ENCODE measurements at places on chromosomes 4 and X.

GRCh38 chr4:8182858-8183725 is 16.0 kb upstream of the SH3TC1 start:
- DNase-seq: no peak

DNA sequence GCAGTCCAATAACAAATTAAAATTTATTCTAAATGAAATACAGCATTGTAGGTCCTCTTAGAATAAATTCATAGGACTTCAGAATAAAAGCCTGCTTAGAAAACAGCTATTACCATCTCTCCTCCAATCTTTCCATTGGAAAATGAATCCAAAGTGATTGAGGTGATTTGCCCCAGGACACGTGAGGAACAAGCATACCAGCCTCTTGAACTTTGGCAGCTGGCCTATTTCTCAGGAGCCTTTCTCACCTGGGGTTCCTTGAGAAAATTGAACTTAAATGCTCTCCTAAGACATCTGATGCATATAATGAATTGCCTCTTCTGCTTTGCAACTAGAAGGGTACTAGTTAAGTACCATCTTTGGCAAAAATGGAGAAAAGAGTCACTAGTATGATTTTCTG is 13.5 kb downstream of the ARHGAP24 start:
- DNase-seq: no peak

- DNase-seq: no peak
These were observed 4.5 kb upstream of the GRSF1 start for GRCh38 chr4:70844180-70844579.

GRCh38 chr4:157992948-157993839 is 179.6 kb downstream of the GASK1B start:
- DNase-seq: no peak

GRCh38 chr4:22500831-22501714 is 14.8 kb downstream of the ADGRA3 start:
- DNase-seq: peak; percentile 54

GRCh38 chr4:7762376-7763030 is 177.2 kb downstream of the AFAP1 start:
- DNase-seq: no peak

GRCh38 chr4:84691170-84691691 is 108.3 kb downstream of the CDS1 start:
- DNase-seq: peak; percentile 79

GRCh38 chr4:102259702-102260101 is 85.6 kb downstream of the SLC39A8 start:
- DNase-seq: no peak

- no peak for DNase-seq
These were observed 59.9 kb downstream of the DIPK2B start for GRCh38 chrX:45140812-45141211.

GRCh38 chr4:134057356-134057755 is 144.2 kb downstream of the PABPC4L start:
- DNase-seq: no peak

DNA sequence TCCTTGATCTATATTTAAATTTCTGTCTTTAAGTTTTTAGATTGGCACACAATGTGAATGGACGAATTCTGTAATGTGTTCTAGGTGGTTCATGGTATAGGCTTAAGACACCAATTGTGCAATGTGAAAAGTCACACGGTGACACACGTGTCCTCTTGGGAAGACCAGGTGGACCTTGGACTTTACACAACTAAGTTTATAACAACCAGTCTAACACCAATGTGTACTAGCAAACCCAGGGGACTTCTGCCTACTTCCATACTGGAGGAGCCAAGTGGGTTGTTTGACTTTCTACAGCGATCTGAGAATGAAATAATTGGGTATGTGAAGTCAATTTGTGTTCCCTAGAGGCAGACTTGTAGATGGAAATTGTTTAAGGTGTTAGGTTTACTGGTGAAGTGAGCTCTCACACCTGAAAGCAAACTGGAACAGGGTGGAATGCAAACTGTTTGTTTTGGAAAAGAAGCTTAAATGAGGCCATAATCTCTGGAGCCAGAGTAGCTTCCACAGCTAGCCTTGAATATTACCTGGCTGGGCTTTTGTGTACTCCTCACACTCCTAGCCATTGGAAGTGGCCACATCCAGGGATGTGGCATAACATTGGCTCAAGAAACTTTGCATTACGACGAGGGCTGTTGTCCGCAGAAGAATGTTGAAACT is 45.9 kb upstream of the WDR1 start:
- no peak for DNase-seq

GRCh38 chr4:7781366-7781765 is 158.3 kb downstream of the AFAP1 start:
- no peak for DNase-seq

- no peak for DNase-seq
These were observed 280.5 kb upstream of the GATB start for GRCh38 chr4:152041295-152041694.

DNA sequence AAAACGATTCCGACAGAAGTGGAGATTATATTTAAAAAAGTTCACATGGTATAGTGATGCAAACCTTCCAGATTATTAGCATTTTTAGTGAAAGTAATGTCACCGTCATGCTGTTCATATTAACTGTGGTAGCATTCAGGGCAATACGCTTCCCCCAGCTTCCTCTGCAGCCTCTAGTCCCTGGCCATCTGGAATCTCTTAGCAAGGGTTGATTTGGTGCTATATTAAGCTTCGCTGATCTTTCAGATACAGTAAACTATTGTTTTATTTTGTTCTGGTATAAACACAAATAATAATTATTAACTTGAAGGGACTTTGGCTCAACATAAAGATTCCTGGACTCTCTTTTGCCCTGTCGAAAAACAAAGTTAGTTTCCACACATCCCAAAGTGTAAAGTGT is 1080.5 kb upstream of the TENM3 start:
- DNase-seq: no peak

DNA sequence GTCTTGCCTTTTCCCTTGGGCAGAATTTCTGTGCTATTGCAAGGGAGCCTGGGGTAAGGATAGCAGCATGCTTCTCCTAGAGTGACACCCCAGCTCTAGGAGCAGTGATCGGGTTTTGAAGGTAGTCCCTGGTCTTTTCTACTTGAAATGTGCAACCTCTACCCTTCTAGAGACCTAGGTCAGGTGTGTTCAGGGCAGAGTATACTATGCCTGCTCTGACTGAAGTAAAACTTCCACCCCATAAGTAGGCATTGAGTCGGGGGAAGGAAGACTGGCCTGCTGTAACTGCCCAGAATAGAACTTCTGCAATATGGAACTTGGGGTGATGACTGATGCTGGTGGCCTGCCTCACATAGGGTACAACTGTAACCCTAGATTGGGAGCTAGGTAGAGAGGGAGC is 80.9 kb downstream of the ARHGAP36 start:
- DNase-seq: no peak

- DNase-seq: no peak
These were observed 74.4 kb downstream of the NFKB1 start for GRCh38 chr4:102575369-102576129.

GRCh38 chr4:22077571-22077970 is 129.0 kb upstream of the KCNIP4 start:
- DNase-seq: no peak

DNA sequence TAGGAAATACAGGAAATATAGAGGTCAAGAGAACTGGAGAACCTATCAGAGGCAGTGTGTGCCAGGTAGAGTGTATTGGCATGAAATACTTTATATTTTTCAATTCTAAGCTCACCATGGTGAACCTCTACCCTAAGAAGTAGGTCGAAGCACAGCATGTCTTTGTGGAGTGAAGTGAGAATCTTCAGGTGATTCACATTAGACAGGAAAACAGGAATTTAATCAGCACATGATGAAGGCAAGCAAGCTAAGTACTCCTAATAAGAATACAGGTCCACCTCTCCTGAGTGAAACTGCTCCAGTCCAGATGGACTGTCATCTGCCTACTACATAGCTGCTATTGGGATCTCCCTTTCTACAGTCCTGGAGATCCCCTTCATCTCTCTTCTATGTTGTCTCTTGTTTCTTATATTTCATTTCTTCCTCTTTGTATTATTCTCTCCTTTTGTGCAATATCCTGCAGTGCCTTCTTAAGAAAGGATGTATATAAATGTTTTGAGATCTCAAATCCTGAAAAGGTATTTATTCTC is 159.0 kb downstream of the LRBA start:
- DNase-seq: no peak

DNA sequence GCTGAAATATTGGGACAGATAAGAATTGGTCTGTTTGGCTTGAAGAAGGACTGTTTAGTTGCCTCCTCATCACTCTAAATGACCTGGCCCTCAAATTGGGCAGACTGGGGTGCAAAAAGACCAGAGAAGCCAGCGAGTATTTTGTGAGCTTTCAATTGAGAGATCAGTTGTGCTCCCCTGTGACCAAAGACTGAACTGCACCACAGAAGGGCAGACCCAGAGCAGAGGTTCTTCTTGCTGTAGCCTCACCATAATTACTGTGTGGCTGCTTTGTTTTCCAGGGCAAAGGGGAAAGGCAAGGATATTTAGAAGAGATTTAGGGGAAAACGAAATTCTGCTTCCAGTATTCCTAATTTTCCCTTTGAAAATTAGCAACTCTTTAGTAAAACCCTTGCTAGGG is 104.0 kb upstream of the MBNL3 start:
- no peak for DNase-seq

DNA sequence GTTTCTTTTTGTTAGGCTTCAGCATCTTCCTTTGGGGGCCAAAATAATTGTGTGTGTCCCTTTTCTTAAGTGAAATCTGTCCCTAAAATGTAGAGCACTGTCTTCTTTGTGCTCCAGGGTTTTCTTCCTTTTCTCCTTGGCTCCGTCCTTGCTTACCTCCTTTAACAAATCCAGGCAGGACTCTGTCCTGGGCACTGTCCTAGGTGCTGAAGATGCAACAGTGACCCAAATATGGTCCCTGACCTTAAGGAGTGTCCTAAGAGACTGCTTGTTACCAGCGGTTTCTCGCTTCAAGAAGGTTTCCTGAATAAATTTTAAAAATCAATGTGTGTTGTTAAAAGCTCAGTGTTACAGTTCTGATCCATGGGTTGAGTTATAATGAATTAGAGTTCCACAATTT is 471.8 kb downstream of the KCNIP4 start:
- peak; percentile 30 for DNase-seq

- no peak for DNase-seq
These were observed 64.4 kb downstream of the RPS3A start for GRCh38 chr4:151163855-151164254.

All from RKO (cell line).